Heart left ventricle (tissue), 16 donors: ENCODE measurements at places on chromosomes 4 and X. TPM values are rescaled to one million over a fixed set of nuclear protein-coding genes. Genes with fewer than 3 reads are reported as not detected.

The CPE gene
- total RNA-seq: 115 TPM

The TSPAN6 gene
- total RNA-seq: 7.7 TPM

The SLC9B1 gene
- 0.54 TPM for total RNA-seq

The SLC2A9 gene
- 15.1 TPM for total RNA-seq

The SERPINA7 gene
- not detected for total RNA-seq

The GPC4 gene
- total RNA-seq: 4.8 TPM

DNA sequence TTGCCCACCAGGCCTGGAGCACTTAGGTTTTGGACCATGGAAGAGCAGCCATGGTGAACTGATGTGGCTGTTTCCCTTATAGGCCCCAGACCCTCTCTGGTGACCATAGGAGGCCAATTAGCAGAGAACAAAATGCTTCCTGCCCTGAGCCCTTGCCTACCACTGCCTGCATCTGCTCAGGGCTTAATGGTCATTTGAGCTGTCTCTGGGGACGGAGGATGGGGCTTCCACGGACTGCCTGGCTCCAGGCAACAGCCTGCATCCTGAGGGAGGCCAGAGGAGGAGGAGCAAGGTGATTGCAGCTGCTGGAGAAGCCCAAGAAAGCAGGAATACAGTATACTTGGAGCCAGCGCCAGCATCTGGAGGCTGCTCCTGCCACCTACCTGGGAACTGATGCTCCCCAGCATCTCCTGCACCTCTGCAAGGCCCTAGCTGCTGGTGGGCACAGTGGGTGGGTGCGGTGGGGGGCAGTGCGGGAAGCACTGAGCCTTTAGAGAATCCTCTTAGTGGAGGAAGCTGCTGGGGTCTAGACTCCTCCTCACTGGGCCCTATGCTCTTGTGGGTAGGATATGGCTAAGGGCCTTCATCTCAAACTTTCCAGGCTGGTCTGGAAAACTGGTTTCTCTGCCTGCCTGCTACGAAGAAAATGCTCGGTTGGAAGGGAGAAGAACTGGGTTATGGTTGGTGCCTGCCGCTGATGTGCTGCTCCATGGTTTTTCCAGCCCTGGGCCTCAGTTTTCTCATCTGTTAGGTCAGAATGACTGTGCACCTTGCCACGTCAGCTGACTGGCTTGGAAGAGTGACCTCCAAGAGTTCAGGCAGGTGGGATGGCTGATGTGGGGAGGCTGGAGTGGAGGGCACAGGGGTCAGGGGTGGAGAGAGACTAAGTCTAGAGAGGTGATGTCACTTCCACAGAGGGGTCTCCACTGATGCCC, 158.8 kb upstream of the PJA1 start:
- no peak overlapping the region for H3K27ac ChIP-seq
- H3K4me3 ChIP-seq: no peak overlapping the region
- DNase-seq: no peak
- no peaks in the 10 kb centered on the region for H3K36me3 ChIP-seq
- H3K27me3 ChIP-seq: no peaks in the 10 kb centered on the region
- no peaks in the 10 kb centered on the region for H3K4me1 ChIP-seq

GRCh38 chr4:153345012-153345981, 809 bp downstream of the MND1 start:
- no peaks in the 10 kb centered on the region for H3K36me3 ChIP-seq
- no peak overlapping the region for H3K27ac ChIP-seq
- peak overlapping the region; percentile 86 for H3K4me3 ChIP-seq
- H3K4me1 ChIP-seq: peaks cover 14% of the 10 kb centered on the region

DNA sequence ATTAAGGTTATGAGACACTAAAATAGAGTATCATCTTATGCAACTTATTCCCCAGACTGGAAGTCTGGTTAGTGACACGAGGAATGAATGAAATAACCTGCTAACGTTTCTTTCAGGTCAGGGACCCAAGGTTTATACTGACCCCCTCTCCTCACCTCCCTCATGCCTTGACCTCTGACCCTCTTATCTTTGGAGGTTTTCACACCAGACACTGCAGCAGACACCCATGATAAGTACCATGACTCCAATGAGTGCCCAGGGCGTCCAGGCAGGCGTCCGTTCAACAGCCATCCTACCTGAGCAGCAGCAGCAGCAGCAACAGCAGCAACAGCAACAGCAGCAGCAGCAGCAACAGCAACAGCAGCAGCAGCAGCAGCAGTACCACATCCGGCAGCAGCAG, 4.2 kb upstream of the NLGN3 start:
- DNase-seq: no peak
- H3K27me3 ChIP-seq: no peaks in the 10 kb centered on the region
- peaks cover 9% of the 10 kb centered on the region for H3K4me1 ChIP-seq

DNA sequence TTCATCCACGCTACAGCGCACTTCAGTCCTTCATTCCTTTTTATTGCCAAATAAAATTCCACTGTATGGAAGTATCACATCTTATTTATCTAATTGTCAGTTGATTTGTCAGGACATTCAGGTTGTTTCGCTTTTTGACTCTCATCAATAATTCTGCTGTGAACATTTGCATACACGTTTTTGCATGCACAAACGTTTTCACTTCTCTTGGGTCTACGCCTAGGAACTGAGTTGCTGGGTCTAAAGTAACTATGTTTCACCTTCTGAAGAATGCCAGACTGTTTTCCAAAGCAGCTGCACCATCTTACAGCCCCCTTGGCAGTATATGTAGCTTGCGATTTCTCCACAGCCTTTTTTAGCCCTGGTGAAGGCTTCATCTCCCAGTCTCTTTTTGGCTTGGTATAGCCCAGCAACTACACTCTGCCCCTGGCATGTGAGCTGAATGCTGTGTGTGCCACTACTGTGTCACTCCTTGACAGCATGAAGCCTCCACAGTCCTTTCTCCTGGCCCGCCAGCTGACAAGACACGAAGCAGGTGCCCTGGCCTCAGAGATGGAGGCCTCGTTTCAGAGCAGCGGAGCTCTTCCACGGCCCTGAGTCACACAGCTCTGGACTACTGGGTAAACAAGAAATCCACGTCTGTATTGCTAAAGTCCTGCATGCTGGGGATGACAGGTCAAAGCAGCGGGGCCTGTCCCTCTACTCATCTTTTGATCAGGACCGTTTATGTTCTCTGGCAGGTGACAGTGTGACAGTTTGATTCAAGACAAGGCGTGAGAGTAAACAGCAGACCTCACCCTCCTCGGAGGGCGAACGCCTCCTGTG, 75.5 kb downstream of the NSUN7 start:
- H3K27ac ChIP-seq: no peak overlapping the region
- no peaks in the 10 kb centered on the region for H3K4me1 ChIP-seq
- H3K36me3 ChIP-seq: peaks cover 99% of the 10 kb centered on the region
- H3K27me3 ChIP-seq: no peaks in the 10 kb centered on the region
- DNase-seq: no peak

DNA sequence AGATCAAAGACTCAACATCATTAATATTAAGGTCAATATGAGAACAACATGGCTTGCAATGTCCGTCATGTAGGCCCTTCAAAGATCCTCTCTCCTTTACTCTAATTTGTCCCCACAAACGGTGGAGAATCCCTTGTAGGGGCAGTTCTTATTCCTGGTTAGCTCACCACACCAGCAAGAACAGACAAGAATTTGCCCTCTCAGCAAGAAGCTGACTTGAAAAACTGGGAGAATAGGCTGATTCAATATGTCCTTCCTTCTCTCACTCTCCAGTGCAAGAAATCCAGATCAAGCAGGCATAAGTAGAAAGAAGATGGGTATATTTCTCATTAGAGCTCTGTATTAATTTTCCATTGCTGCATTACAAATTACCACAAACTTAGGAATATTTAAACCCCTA, 704.2 kb upstream of the SLIT2 start:
- no peak overlapping the region for H3K27ac ChIP-seq
- no peak overlapping the region for H3K4me3 ChIP-seq
- no peak for DNase-seq
- no peaks in the 10 kb centered on the region for H3K27me3 ChIP-seq
- H3K4me1 ChIP-seq: no peaks in the 10 kb centered on the region
- H3K36me3 ChIP-seq: no peaks in the 10 kb centered on the region

DNA sequence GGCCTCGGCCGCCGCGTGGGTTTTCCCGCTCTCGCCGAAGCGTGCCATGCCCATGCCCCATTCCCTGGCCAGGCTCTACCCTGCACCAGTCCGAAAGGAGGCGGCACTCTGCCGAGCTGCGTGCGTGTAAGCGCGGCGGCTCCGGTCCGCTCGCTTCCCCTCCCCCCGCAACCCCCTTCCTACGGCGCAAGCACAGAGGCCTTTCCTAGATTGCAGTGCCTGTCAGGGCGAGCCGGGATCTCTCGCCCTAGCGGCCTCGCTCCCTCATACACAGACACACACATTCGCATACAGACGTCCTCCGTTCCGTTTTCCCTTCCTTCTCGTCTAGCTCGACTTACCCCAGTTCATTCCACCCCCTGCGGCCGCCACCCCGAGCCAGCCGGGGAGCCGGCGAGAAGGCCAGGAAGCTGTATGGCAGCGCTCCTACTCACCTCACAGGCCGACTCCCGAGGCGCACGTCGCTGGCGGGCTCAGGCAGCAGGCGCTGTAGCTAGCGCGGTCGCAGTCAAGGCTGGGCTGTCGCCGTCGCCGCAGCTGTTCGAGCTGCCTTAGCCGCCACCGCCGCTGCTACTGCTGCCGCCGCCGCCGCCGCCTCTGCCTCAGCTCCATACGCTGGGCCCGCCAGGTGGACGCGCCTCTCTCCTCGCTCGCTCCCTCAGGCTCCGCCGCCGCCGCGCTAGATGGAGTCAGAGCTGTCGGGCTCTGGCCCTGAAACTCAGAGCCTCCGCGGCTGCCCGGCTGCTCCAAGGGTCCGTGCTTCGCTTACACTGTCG, 615 bp downstream of the NEXMIF start:
- peaks cover 35% of the 10 kb centered on the region for H3K27me3 ChIP-seq
- H3K27ac ChIP-seq: no peak overlapping the region
- H3K4me1 ChIP-seq: no peaks in the 10 kb centered on the region
- DNase-seq: peak; percentile 57

DNA sequence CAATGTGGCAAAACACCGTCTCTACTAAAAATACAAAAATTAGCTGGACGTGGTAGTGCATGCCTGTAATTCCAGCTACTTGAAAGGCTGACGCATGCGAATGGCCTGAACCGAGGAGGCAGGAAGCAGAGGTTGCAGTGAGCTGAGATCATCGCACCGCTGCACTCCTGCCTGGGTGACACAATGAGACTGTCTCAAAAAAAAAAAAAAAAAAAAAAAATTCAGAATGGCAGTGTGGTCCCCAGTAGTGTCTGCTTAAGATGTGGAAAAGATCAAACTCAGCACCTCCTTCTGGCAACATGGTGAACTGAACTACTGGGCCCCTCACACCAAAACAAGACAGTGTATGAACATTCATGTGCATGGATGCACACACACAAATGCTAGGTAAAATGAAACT, 32.2 kb downstream of the SMS start:
- H3K4me1 ChIP-seq: peaks cover 13% of the 10 kb centered on the region
- peaks cover 23% of the 10 kb centered on the region for H3K36me3 ChIP-seq
- DNase-seq: no peak
- H3K27me3 ChIP-seq: no peaks in the 10 kb centered on the region
- H3K27ac ChIP-seq: no peak overlapping the region

- H3K4me3 ChIP-seq: no peak overlapping the region
- H3K4me1 ChIP-seq: no peaks in the 10 kb centered on the region
- H3K36me3 ChIP-seq: peaks cover 78% of the 10 kb centered on the region
- no peak overlapping the region for H3K27ac ChIP-seq
- DNase-seq: no peak
These were observed 45.6 kb downstream of the RFC1 start for GRCh38 chr4:39320381-39321115.

DNA sequence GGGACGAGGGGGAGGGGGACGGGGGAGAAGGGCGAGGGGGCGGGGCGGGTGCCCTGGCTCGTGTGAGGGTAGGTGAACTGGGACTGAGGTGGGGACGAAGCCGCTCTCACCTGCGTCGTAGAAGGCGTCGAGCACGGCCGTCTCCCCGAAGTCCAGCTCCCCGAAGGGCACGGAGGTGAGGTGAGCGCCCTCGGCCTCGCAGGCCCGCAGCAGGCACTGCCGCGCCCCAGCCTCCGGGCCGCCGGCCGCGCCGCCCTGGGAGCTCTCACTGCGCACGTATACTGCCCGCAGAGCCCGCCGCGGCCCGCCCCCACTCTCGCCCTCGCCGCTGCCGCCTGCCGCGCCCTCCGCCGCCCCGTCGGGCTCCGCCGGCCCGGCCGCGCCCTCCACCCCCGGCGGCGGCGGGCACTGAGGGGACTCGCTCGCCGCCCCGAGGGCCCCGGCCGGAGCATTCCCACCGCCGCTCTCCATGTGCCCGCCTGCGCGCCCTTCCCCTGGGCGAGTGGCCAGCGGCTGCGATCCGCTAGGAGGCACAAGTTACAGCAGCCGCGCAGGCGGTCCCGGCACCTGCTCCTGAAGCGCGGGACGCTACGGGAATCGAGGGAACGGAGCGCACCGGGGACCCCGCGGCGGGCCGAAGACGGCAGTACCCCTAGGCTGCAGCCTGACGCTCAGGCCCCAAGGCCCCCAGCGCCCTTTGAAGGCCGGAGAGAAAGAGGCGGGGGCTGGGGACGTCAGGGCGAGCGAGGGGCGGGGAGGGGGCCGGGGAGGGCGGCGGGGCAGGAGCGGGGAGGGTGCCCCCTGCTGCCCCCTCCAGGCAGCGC, at the start of gene MAP3K15:
MAP3K15 (minus strand) TSS at position 718 of the 824 bp plus-strand sequence; CDS start at position 471, 247 bp downstream.
- H3K4me3 ChIP-seq: peak within 1 kb of the TSS; percentile 30
- H3K4me1 ChIP-seq: no peaks in the 10 kb centered on the region
- DNase-seq: no peak
- no peak within 1 kb of the TSS for H3K27ac ChIP-seq

- H3K27me3 ChIP-seq: no peaks in the 10 kb centered on the region
- H3K27ac ChIP-seq: no peak overlapping the region
- no peak overlapping the region for H3K4me3 ChIP-seq
- peaks cover 48% of the 10 kb centered on the region for H3K36me3 ChIP-seq
These were observed 17.8 kb downstream of the TMEM192 start for GRCh38 chr4:165094873-165095272.

- H3K27ac ChIP-seq: no peak overlapping the region
- H3K4me3 ChIP-seq: no peak overlapping the region
- H3K4me1 ChIP-seq: no peaks in the 10 kb centered on the region
- no peak for DNase-seq
- H3K36me3 ChIP-seq: no peaks in the 10 kb centered on the region
- peaks cover 8% of the 10 kb centered on the region for H3K27me3 ChIP-seq
These were observed 52.8 kb upstream of the GPC4 start for GRCh38 chrX:133468051-133468450.

GRCh38 chr4:24278693-24279092, 305.7 kb downstream of the DHX15 start:
- no peak overlapping the region for H3K27ac ChIP-seq
- H3K4me1 ChIP-seq: peaks cover 3% of the 10 kb centered on the region
- H3K4me3 ChIP-seq: no peak overlapping the region
- H3K36me3 ChIP-seq: no peaks in the 10 kb centered on the region
- no peaks in the 10 kb centered on the region for H3K27me3 ChIP-seq
- DNase-seq: no peak

GRCh38 chr4:28313729-28314713, 1453.4 kb downstream of the STIM2 start:
- no peaks in the 10 kb centered on the region for H3K4me1 ChIP-seq
- H3K4me3 ChIP-seq: no peak overlapping the region
- H3K27ac ChIP-seq: no peak overlapping the region
- H3K36me3 ChIP-seq: no peaks in the 10 kb centered on the region
- DNase-seq: no peak
